Central memory CD8-positive, alpha-beta T cell (primary cell): ENCODE measurements at places on chromosomes 2 and 18.

DNA sequence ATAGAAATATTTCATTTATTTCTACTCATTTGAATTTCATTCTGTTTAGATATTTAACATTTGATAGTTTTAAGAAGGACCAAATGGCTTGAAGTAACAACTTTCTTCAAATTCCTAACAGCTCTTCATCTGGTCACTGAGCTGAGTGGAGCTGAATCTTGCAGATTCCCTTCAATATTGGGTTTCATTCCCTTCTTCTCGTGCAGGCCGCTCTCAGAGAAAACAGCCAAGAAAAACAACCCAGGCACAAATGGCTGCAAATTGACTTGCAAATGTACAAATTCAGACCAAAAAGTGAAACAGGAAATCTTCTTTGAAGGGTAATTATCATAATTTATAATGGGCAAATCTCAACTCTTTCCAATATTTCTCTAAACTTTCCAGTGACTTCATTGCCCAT is 30.3 kb upstream of the GCG start:
- DNase-seq: no peak

- no peak for DNase-seq
Observed at GRCh38 chr2:143171817-143172216, 42.6 kb downstream of the ARHGAP15 start.

DNA sequence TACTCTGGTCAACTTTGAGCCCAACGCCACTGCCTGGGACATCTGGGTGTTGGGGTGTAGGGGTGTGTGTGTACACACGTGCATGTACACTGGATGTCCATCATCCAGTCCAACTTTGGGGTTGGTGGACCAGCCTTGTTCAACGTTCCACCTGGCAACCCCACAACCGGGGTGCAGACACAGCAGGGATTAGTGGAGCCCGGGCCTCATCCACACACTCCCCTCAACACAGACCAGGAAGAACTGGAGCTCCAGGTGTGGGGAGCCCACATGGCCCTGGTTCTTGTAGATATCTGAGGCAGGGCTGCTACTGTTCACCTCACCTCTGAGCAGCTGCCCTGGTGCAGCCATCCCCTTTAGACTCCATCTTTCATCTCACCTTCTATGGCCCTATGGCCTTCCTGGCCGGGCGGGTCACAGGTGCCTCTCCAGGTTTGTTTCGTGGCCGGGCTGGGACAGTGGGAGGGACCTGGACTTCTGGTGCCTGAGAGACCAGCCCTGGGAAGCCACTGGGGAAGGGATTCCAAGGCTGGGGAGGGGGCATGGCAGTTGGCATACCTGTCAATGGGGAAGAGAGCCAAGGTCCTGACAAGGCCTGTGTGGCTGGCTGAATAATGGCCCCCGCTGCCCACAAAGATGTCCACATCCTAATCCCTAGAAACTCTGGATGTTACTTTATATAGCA is 7.5 kb downstream of the NEU2 start:
- no peak for DNase-seq

DNA sequence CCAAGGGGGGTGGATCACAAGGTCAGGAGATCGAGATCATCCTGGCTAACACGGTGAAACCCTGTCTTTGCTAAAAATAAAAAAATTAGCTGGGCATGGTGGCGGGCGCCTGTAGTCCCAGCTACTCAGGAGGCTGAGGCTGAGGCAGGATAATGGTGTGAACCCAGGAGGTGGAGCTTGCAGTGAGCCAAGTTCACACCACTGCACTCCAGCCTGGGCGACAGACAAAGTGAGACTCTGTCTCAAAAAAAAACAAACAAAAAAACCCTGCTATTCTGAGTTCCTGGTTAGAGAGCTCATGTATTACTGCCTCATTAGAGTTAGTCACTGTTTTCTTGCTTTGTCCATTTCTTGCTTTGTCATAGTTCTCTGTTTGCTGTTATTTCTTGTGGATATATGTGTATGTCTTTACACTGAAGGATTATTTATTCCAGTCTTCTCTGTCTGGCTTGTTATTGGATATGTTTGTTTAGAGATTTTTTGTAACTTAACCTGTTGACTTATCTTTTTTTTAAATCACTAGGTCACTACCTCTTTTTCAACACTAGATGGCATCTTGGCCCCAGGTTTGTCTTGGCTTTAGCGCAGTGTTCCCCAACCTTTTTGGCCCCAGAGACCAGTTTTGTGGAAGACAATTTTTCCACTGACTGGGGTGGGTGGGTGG is 17.0 kb downstream of the TTLL4 start:
- DNase-seq: no peak

GRCh38 chr2:150341982-150342680 is 145.3 kb downstream of the RND3 start:
- no peak for DNase-seq
